Activated CD8-positive, alpha-beta memory T cell treated with anti-CD3 and anti-CD28 coated beads, Interleukin-2, amount 50 U/mL, for 4 hours (primary cell): ENCODE measurements at places on chromosomes 3 and 15.

DNA sequence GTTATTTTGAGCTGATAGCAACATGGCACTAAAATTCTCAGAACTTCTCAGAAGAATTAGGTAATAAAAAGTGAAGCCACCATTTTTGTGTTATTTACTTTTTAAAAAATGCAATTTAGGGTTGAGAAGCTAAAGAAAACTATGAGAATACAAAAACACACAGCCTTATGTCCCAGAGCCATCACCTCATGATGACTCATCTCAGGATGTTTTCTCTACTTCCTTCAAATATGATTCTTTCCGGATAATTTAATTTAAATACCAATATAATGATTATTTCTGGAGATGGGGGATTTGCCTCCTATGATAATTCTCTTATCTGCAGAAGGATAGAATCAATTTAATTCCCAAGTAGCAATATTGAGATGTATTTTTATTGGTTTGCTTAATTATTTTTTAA lies 105.6 kb upstream of the BFSP2 start:
- DNase-seq = no peak

DNA sequence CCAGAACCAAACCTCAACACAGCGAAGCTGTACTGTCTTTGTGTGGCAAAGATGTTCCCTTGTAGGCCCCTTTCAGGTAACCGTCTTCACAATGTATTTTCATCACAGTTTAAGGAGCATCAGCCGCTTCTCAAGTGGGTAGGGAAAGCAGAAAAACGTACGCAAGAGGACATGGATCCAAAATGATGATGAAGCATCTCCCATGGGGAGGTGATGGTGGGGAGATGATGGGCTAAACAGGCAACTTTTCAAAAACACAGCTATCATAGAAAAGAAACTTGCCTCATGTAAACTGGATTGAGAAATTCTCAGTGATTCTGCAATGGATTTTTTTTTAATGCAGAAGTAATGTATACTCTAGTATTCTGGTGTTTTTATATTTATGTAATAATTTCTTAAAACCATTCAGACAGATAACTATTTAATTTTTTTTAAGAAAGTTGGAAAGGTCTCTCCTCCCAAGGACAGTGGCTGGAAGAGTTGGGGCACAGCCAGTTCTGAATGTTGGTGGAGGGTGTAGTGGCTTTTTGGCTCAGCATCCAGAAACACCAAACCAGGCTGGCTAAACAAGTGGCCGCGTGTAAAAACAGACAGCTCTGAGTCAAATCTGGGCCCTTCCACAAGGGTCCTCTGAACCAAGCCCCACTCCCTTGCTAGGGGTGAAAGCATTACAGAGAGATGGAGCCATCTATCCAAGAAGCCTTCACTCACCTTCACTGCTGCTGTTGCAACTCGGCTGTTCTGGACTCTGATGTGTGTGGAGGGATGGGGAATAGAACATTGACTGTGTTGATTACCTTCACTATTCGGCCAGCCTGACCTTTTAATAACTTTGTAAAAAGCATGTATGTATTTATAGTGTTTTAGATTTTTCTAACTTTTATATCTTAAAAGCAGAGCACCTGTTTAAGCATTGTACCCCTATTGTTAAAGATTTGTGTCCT lies 60.0 kb downstream of the AAGAB start:
- DNase-seq = no peak

- no peak for DNase-seq
Measured at GRCh38 chr15:44381236-44381635, 46.2 kb upstream of the CTDSPL2 start.

- DNase-seq = no peak
Measured at GRCh38 chr15:85742186-85742821, 52.4 kb downstream of the KLHL25 start.

- no peak for DNase-seq
Measured at GRCh38 chr15:41966920-41967465, 5.4 kb downstream of the EHD4 start.

DNA sequence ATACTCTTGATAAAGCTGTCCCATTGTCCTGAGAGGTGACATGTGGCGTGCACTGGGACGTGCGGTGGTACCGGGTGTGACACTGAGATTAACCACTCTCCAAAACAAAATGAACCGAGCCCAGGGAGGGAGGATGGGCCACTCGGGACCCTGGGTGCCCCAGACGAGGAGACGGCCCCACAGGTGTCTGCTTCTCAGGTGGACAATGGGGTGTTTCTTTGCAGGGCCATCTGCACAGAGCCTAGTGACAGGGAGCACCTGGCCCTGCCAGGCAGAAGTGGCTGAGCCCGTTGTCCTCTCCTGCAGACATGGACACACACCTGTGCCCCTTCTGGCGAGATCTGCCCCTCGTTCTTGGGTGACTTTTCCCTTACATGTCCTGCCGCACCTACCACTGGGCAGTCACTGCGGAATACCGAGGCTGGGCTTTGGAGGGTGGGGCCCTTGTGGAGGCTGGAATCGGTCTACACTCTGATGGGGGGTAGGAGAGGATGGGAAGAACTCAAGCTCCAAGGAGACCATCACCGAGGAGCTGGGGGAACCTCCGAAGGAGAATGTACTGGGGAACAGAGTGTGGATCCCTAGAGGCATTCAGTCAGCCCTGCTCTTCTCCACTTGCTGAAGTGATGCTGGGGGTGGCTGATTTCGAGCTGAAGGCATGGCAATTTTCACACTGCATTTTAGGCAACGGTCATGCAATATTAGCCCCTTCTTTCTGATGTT lies 153.5 kb downstream of the ATP10A start:
- DNase-seq = no peak

GRCh38 chr15:91067036-91067435 lies 33.0 kb upstream of the SV2B start:
- no peak for DNase-seq

GRCh38 chr15:85831415-85832113 lies 36.8 kb upstream of the KLHL25 start:
- DNase-seq = peak; percentile 22
